Prostate gland (tissue), 2 donors: ENCODE measurements at places on chromosomes 5 and 9.
A peak's percentile ranks its signal among the peaks of the same experiment; 100 is the strongest.

- H3K4me3 ChIP-seq = no peak overlapping the region
- H3K27me3 ChIP-seq = no peaks in the 10 kb centered on the region
- no peaks in the 10 kb centered on the region for H3K36me3 ChIP-seq
- DNase-seq = no peak
- peaks cover 6% of the 10 kb centered on the region for H3K4me1 ChIP-seq
Observed at GRCh38 chr9:98809311-98810101, 2.0 kb downstream of the GALNT12 start.

GRCh38 chr5:135669416-135669815, 90.6 kb upstream of the CXCL14 start:
- H3K4me1 ChIP-seq = no peaks in the 10 kb centered on the region
- no peak overlapping the region for H3K4me3 ChIP-seq
- no peak for DNase-seq

- no peak overlapping the region for H3K4me3 ChIP-seq
- no peak overlapping the region for H3K27ac ChIP-seq
- H3K27me3 ChIP-seq = no peaks in the 10 kb centered on the region
- H3K36me3 ChIP-seq = no peaks in the 10 kb centered on the region
Observed at GRCh38 chr9:12696931-12697622, 3.9 kb downstream of the TYRP1 start.

GRCh38 chr9:133162861-133163503, 732 bp downstream of the GBGT1 start:
- peak overlapping the region; percentile 58 for H3K27ac ChIP-seq
- peaks cover 8% of the 10 kb centered on the region for H3K4me1 ChIP-seq
- DNase-seq = no peak
- peak overlapping the region; percentile 58 for H3K4me3 ChIP-seq
- no peaks in the 10 kb centered on the region for H3K36me3 ChIP-seq
- H3K27me3 ChIP-seq = no peaks in the 10 kb centered on the region

DNA sequence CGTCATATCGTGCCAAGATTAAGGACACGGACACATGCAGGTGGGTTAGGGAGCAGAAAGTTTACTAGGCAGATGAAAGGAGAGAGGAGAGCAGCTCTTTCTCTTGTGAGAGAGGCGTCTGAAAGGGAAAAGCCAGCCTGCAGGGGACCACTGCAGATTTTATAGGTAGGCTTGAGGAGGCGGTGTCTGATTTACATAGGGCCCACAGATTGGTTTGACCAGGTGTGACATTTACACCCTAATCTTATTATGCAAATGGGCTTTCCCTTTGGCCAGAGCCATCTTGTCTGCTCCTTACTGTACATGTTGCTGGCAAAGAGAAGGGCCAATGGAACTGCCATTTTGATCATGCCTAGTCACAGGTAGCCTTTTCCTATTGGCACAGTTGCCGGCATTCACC, 137.2 kb upstream of the TAF11L2 start:
- H3K4me3 ChIP-seq = no peak overlapping the region
- no peaks in the 10 kb centered on the region for H3K4me1 ChIP-seq
- no peaks in the 10 kb centered on the region for H3K36me3 ChIP-seq
- H3K27me3 ChIP-seq = no peaks in the 10 kb centered on the region
- DNase-seq = no peak

- no peaks in the 10 kb centered on the region for H3K4me1 ChIP-seq
- no peaks in the 10 kb centered on the region for H3K27me3 ChIP-seq
- no peak overlapping the region for H3K4me3 ChIP-seq
- no peak for DNase-seq
- no peaks in the 10 kb centered on the region for H3K36me3 ChIP-seq
Observed at GRCh38 chr5:151578326-151579025, 12.7 kb downstream of the FAT2 start.

GRCh38 chr9:121105531-121105930, 30.8 kb downstream of the CNTRL start:
- no peak overlapping the region for H3K4me3 ChIP-seq
- no peaks in the 10 kb centered on the region for H3K27me3 ChIP-seq
- DNase-seq = no peak
- H3K27ac ChIP-seq = no peak overlapping the region

- peak overlapping the region; percentile 99 for H3K4me3 ChIP-seq
- H3K27ac ChIP-seq = peak overlapping the region; percentile 100
Observed at GRCh38 chr9:107284636-107285035, 1.6 kb downstream of the RAD23B start.

- no peak overlapping the region for H3K4me3 ChIP-seq
- H3K27ac ChIP-seq = no peak overlapping the region
- no peaks in the 10 kb centered on the region for H3K27me3 ChIP-seq
- DNase-seq = no peak
- no peaks in the 10 kb centered on the region for H3K4me1 ChIP-seq
Observed at GRCh38 chr9:89791754-89792153, 186.9 kb downstream of the GADD45G start.

DNA sequence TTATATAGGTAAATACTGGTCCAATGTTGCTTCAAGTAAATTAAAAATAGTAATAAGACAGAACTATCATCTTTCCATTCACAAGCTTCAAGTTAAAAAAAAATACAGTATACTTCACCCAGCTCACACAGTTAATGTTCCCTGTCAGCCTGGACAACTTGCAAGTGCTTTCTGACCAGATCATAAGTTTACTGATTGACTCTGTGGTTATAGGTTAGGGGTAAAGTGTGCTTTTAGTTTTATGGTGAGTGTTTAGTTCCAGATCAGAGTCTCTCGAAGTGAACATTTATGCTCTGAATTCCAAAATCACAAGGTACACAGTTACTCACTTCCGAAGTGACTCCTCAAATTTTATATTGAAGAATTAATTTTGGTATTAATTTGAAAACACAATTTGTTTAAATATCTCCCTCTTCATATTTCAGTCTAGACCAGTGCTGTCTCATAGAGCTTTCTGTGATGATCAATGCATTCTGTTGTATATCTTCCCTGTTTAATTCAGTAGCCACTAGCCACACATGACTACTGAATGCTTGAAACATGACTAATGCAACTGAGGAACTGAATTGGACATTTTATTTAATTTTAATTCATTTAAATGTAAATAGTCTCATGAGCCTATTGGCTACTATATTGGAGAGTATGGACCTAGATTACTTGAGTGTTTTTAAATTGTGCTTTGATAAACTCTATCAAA, 90.7 kb downstream of the MEF2C start:
- H3K27ac ChIP-seq = no peak overlapping the region
- no peaks in the 10 kb centered on the region for H3K4me1 ChIP-seq
- H3K36me3 ChIP-seq = no peaks in the 10 kb centered on the region
- H3K27me3 ChIP-seq = no peaks in the 10 kb centered on the region
- H3K4me3 ChIP-seq = no peak overlapping the region

DNA sequence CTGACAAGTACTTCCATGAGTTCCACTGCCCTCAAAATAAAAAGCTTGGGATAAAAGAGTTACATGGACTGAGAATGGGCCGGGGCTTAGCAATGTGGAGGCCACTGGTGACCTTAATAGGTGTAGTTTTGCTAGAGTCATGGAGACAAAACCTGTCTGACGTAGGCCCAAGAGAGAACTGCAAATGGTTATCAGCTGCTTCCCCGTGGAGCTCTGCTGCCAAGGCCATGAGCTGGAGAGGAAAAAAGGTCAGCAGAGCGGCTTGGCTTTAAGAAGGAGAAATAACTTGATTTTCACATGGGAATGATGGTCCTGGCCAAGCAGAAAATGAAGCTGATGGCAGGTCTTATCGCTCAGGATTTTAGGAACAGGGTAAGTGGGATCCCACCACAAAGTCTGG, 3.7 kb upstream of the SURF6 start:
- no peak for DNase-seq
- H3K36me3 ChIP-seq = peaks cover 17% of the 10 kb centered on the region
- no peak overlapping the region for H3K4me3 ChIP-seq
- no peaks in the 10 kb centered on the region for H3K27me3 ChIP-seq
- H3K4me1 ChIP-seq = peaks cover 4% of the 10 kb centered on the region
- no peak overlapping the region for H3K27ac ChIP-seq

GRCh38 chr9:90288275-90288639, 354.4 kb downstream of the DIRAS2 start:
- no peak overlapping the region for H3K27ac ChIP-seq
- H3K4me3 ChIP-seq = no peak overlapping the region
- DNase-seq = no peak
- no peaks in the 10 kb centered on the region for H3K36me3 ChIP-seq
- H3K27me3 ChIP-seq = no peaks in the 10 kb centered on the region

DNA sequence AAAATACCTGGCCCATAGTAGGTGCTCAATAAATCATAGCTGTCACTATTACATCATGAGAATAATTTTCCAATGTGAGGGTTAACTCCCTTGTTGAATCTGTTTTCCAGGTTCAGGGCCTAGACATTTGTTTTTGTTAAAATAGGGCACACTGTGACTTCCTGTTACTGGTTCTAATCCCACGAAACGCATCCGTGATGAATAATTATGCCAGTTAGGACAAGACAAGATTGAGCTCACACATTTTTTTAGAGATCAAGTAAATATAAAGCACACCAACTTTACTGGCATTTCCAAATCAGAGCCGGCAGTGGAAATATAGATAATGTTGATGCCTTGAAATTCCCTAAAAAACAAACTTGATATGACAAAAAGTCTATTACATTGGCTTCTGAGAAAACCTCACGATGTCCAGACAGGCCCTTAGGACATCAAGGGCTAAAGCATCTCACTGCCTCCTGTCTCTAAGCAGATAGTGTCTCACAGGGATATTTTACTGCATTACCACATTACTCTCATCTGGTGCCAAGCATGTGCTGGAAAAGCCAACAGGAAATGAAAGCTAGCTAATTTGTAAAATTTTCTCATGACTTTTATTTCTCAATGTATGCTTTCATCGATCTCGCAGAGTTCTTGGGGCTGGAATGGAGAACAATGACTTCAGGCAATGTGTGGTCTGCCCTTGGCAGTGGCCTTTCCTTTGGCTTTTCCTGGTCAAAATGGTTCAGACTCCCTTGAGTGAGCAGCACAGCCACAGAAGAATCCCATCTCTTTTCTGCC, 414.3 kb upstream of the PAPPA start:
- no peak overlapping the region for H3K27ac ChIP-seq
- no peaks in the 10 kb centered on the region for H3K36me3 ChIP-seq
- no peak for DNase-seq

GRCh38 chr5:170570476-170570875, 66.7 kb downstream of the KCNIP1 start:
- no peak overlapping the region for H3K4me3 ChIP-seq
- no peaks in the 10 kb centered on the region for H3K4me1 ChIP-seq
- H3K27me3 ChIP-seq = no peaks in the 10 kb centered on the region

- H3K4me3 ChIP-seq = no peak overlapping the region
- no peaks in the 10 kb centered on the region for H3K36me3 ChIP-seq
- H3K4me1 ChIP-seq = peaks cover 16% of the 10 kb centered on the region
Observed at GRCh38 chr9:127132375-127132774, 9.9 kb upstream of the ANGPTL2 start.

DNA sequence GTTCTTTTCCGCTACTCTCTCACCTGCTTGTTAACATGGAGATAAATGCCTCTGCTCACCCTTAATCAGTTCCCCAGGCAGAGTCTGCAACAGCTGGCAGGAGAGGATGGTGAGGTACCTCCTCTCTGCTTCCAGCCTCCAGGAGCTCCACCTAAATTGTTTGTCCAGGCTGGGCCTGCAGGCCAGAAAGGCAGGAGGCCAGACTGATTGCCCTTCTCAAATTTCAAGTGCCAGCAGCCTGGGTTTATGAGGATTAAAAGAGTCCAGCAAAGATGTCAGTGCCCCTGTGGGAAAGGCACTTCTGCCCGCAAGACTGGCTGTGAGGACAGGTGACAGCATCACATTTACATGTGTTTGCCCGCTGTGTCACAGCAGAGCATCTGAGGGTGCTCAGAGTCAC, 19.8 kb downstream of the CORO2A start:
- peak overlapping the region; percentile 46 for H3K27ac ChIP-seq
- H3K4me1 ChIP-seq = peaks cover 26% of the 10 kb centered on the region
- no peaks in the 10 kb centered on the region for H3K27me3 ChIP-seq
- H3K4me3 ChIP-seq = no peak overlapping the region
- DNase-seq = peak; percentile 86

DNA sequence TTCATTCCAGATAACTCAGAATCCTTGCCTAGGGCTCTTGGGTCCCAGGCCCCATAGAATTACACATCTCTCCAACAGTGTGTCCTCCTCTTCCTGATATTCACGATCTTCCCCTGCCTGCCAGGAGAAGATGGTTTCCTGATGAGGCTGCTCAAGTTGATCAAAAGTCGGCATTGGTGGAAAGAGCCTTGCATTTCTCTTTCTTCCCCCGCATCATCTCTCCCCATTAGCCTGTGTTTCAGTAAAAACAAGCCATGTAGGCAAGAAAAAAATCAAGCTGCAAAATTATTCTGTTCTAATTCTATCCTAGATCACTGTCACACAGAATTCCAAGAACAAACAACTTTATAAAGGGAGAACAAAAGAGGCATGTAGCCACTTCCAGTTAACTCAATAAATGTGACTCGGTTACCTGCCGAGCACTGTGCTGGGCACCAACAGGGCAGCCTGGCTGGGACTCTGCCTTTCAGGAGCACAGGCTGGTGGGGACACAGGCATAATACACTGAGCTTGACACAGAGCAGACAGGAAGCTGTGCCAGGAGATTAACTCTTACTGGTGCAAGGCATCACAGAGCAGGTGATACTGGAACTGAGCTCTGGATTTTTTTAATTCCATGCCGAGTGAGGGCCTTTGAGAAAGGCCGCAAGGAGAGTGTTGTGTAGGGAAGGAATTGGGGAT, 25.6 kb downstream of the TMOD1 start:
- H3K4me3 ChIP-seq = no peak overlapping the region
- DNase-seq = no peak
- H3K27ac ChIP-seq = no peak overlapping the region
- no peaks in the 10 kb centered on the region for H3K4me1 ChIP-seq

GRCh38 chr9:120538339-120538738, 41.6 kb downstream of the CDK5RAP2 start:
- no peak overlapping the region for H3K27ac ChIP-seq
- no peaks in the 10 kb centered on the region for H3K27me3 ChIP-seq
- no peak overlapping the region for H3K4me3 ChIP-seq
- H3K36me3 ChIP-seq = no peaks in the 10 kb centered on the region
- no peak for DNase-seq
- H3K4me1 ChIP-seq = no peaks in the 10 kb centered on the region
